ENCODE measurements at places on chromosomes 6 and 20. TPM values are rescaled to one million over a fixed set of nuclear protein-coding genes. Genes with fewer than 3 reads are reported as not detected.

PRSS35 gene
- total RNA-seq: 0.31 TPM

TAGAP gene
- total RNA-seq: 106 TPM

SMOC2 gene
- total RNA-seq: not detected

HLA-E gene
- total RNA-seq: 962 TPM

UNC5CL gene
- total RNA-seq: 3.0 TPM

SIRPD gene
- total RNA-seq: 0.31 TPM

THEMIS gene
- 152 TPM for total RNA-seq

BPIFA1 gene
- total RNA-seq: not detected

TGM3 gene
- not detected for total RNA-seq

DNA sequence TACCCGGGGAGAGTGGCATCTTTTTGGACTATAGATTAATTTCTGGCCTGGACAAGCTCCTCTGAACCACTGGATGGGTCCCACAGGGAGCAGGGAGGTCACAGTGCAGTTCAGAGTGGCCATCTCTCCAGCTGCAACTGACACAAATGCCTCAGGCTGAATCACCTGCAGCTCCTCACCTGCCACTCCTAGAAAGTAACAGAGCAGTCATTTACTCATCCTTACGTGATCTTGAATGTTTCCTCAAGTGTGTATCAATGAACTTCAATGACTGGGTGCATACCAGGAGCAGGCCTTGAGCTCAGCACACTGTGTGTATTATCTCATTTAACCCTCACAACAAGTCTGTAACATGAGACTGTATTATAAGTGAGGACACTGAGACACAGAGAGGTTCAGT lies 40.0 kb upstream of the SIRPG start:
- no peak for DNase-seq
- peaks cover 7% of the 10 kb centered on the region for H3K36me3 ChIP-seq
- no peaks in the 10 kb centered on the region for H3K27me3 ChIP-seq
- H3K27ac ChIP-seq: peak overlapping the region; percentile 37
- no peak overlapping the region for H3K4me3 ChIP-seq

- DNase-seq: no peak
- no peaks in the 10 kb centered on the region for H3K36me3 ChIP-seq
- H3K27me3 ChIP-seq: no peaks in the 10 kb centered on the region
- H3K4me3 ChIP-seq: no peak overlapping the region
- no peaks in the 10 kb centered on the region for H3K4me1 ChIP-seq
- no peak overlapping the region for H3K27ac ChIP-seq
These were observed 470.6 kb downstream of the MAFB start for GRCh38 chr20:40218316-40218969.

DNA sequence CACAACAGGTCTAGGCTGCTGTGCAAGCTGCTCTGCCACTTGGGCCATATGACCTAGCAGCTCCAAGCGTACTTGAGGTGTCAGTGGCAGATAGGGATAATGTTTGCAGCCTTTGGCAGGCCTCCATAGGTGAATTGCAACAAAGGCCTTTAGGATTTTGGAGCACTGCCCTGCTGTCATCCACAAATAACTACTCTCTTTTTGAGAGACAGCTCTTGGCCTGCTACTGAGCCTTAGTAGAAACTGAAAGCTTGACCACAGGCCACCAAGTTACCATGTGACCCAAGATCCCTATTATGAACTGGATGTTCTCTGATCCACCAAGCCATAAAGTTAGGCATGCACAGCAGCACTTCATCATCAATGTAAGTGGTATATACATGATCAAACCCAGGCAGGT lies 29.9 kb downstream of the FBXO30 start:
- H3K27me3 ChIP-seq: no peaks in the 10 kb centered on the region
- peaks cover 15% of the 10 kb centered on the region for H3K4me1 ChIP-seq
- peaks cover 11% of the 10 kb centered on the region for H3K36me3 ChIP-seq
- no peak overlapping the region for H3K4me3 ChIP-seq

- H3K36me3 ChIP-seq: no peaks in the 10 kb centered on the region
- no peak overlapping the region for H3K4me3 ChIP-seq
- no peak for DNase-seq
These were observed 133.9 kb upstream of the BEND6 start for GRCh38 chr6:56821005-56821432.

- peaks cover 37% of the 10 kb centered on the region for H3K36me3 ChIP-seq
- H3K27ac ChIP-seq: peak overlapping the region; percentile 20
- H3K27me3 ChIP-seq: no peaks in the 10 kb centered on the region
- no peak for DNase-seq
- peaks cover 4% of the 10 kb centered on the region for H3K4me1 ChIP-seq
- no peak overlapping the region for H3K4me3 ChIP-seq
These were observed 189.8 kb downstream of the UTRN start for GRCh38 chr6:144474904-144475303.

DNA sequence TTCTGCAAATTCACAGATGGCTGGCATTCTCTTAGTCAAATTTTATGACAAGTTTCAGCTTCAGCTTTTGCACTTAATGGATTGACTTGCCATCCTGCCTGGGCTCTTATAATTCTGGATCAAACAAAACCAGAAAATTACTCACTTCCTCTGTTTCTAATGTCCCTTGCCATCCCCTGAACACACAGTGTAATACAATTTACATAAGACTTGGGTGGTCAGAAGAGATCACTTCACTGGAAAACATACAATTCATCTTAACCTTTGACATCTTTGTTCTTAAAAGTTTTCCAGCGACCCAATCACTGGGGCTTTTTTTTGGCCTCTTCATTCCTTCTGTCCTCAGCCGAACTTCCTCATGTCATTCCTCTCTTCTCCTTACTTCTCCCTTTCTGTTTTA lies 199.0 kb downstream of the ARHGAP18 start:
- no peaks in the 10 kb centered on the region for H3K36me3 ChIP-seq
- DNase-seq: no peak
- H3K4me1 ChIP-seq: peaks cover 5% of the 10 kb centered on the region
- H3K4me3 ChIP-seq: no peak overlapping the region
- peak overlapping the region; percentile 15 for H3K27ac ChIP-seq
- no peaks in the 10 kb centered on the region for H3K27me3 ChIP-seq

DNA sequence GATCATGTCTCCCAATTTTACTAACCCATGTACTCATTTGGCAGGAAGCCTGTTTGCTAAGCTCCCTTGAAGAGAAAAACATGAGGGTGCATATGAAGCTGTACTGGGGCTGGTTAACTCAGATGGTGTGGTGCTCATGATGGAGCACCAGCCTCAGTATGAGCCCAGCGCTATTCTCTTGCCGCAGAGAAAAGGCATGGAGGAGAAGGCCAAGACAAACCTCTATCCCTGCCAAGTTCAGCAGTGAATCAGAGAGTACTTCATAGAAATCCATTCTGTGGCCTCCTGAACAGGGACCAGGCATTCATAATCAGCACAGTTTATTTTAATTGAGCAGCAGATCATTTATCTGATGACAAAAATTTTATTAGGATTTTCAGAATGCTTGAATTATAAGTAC lies 398.1 kb downstream of the LMBRD1 start:
- DNase-seq: no peak
- no peaks in the 10 kb centered on the region for H3K36me3 ChIP-seq
- no peak overlapping the region for H3K27ac ChIP-seq
- no peak overlapping the region for H3K4me3 ChIP-seq
- H3K27me3 ChIP-seq: no peaks in the 10 kb centered on the region

- H3K4me3 ChIP-seq: no peak overlapping the region
- no peak for DNase-seq
- H3K27me3 ChIP-seq: peaks cover 12% of the 10 kb centered on the region
- no peak overlapping the region for H3K27ac ChIP-seq
- no peaks in the 10 kb centered on the region for H3K4me1 ChIP-seq
These were observed 39.8 kb downstream of the SNX5 start for GRCh38 chr20:17928633-17929311.

DNA sequence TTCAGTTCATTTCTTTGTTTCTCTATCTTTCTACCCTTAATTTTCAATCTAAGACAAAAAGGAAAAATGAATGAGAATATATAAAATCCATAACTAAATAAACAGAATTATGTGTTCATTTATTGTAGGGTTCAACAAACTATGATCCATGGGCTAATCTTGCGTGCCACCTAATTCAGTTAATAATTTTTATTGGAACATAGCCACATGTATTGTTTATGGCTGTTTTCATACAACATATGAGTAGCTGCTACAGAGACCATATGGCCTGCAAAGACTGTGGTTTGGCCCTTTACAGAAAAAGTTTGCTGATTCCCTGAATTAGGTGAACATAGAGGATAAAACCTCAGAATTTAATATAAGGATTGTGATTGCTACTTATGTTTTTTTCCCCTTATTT lies 21.8 kb downstream of the SENP6 start:
- H3K27me3 ChIP-seq: no peaks in the 10 kb centered on the region
- no peak for DNase-seq
- no peak overlapping the region for H3K4me3 ChIP-seq

DNA sequence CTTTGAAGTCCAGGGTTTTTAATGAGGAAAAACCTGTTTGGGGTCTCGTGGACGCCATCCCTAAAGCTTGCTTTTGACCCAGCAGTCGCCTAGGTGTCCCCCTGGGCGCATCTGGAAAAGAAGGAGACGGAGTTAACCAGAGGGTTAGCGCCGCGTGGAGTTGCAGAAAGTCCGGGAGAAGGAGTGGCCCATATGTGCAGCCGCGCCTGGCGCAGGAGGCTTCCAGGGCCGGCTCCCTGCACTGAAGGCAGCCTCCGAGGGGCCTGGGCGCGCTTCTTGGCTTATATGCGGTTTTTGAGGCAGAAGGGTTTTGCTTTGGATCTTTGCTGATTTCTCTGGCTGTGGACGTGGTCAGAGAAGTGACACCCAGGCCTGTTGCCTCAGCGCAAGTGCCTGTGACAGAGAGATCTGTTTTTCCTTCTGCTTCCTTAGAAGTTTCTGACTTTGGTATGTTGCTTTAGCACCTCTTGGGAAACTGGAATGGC lies 987 bp downstream of the TMEM181 start:
- peak overlapping the region; percentile 89 for H3K27ac ChIP-seq
- H3K27me3 ChIP-seq: peaks cover 3% of the 10 kb centered on the region
- peak; percentile 54 for DNase-seq
- peaks cover 6% of the 10 kb centered on the region for H3K36me3 ChIP-seq
- H3K4me1 ChIP-seq: peaks cover 38% of the 10 kb centered on the region
- H3K4me3 ChIP-seq: peak overlapping the region; percentile 90

DNA sequence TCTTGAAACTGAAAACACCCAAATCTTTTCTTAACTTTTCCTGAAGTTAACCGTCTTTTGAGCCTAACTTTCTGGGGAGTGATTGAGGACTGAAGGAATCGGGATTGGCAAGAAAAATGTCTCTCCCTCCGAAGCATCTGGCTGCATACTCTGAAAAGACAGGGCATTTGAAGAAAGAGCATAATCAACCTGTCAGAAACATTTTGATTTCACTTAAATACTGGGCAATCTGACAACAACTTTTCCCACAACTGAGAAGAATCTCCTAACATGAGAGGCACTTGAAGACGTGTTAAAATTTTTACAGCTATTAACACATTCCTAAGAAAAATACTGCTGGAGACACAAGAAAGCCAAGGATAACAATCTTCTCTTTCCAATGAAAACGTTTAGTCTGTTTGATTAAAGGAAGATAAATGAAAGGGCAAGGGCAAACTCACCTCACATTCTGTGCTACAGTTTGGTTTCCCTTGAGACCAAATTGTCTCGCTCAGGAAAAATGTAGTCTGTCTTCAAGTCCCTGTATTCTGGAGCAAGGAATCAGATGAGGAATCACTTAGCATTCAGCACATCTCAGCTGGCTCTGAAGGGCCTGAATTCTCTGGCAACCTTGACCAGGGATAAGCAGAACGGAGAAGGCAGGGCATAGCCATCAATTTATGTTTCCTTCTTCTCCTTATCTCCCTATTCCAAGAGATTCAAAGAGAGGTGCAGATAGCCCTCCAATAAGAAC lies 76.1 kb downstream of the TBX18 start:
- no peaks in the 10 kb centered on the region for H3K4me1 ChIP-seq
- no peaks in the 10 kb centered on the region for H3K36me3 ChIP-seq
- H3K27ac ChIP-seq: no peak overlapping the region
- peaks cover 3% of the 10 kb centered on the region for H3K27me3 ChIP-seq
- no peak for DNase-seq
- no peak overlapping the region for H3K4me3 ChIP-seq

- H3K36me3 ChIP-seq: no peaks in the 10 kb centered on the region
- H3K27ac ChIP-seq: peak overlapping the region; percentile 92
- peak overlapping the region; percentile 63 for H3K4me3 ChIP-seq
These were observed 8.4 kb upstream of the ZBTB24 start for GRCh38 chr6:109491207-109491938.

DNA sequence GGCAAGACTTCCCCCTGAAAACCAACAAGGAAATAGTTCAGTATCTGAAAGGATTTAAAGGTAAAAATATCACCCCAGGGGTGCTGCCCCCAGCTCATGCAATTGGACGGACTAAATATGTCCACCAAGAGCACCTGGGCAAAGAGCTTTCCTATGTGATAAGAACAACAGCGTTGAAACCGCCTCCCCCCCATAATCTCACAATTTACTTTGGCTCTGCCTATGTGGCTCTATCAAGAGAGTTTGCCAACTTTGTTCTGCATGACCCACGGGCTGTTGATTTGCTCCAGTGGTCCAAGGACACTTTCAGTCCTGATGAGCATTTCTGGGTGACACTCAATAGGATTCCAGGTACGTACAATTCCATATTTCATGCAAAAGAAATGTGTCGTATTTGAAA lies 35.8 kb downstream of the GCNT2 start:
- peaks cover 23% of the 10 kb centered on the region for H3K36me3 ChIP-seq
- no peak for DNase-seq
- H3K27me3 ChIP-seq: no peaks in the 10 kb centered on the region

- H3K27me3 ChIP-seq: peaks cover 3% of the 10 kb centered on the region
- H3K4me1 ChIP-seq: no peaks in the 10 kb centered on the region
- DNase-seq: no peak
- H3K36me3 ChIP-seq: no peaks in the 10 kb centered on the region
- no peak overlapping the region for H3K27ac ChIP-seq
These were observed 153.7 kb downstream of the MOXD1 start for GRCh38 chr6:132247381-132248159.

DNA sequence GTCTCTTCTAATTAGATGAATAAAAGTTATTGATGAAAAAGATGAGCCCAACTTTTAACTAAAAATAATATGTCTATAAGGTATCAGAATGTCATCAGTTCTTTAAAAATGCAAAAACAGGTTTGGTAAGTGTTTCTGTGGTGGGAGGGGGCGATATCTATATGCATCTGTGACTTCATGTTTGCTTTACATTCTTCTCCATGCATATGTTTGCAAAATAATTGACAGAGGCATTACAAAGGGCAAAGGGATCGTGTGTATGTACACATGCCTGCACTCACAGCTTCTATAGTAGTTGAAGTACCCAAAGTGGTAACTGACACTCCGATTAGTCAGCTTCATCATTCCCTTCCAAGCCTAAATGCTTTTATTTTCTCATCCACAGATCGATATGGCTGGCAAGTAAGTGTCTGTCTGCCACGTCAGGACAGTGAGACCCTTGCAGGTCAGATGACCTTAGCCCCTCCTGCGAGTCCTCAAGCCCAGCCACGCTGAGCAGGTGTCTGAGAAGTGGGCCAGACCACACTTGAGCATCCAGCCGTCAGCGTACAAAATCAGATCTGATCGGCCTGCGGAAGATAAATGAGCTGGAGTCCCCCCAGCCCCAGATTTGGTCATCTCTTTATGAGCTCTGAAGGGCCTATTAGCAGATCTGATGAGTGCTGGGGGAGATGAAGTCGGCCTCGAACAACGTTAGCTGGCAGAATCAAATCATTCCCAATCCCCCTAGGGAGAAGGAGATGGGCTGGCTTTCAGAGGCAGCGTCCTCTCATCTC lies 369.1 kb downstream of the MAFB start:
- H3K27me3 ChIP-seq: no peaks in the 10 kb centered on the region
- H3K36me3 ChIP-seq: no peaks in the 10 kb centered on the region
- no peak overlapping the region for H3K4me3 ChIP-seq
- no peak overlapping the region for H3K27ac ChIP-seq
- H3K4me1 ChIP-seq: no peaks in the 10 kb centered on the region
